Endodermal cell (in vitro differentiated cells): ENCODE measurements at places on chromosomes 7 and 10. TPM values are rescaled to one million over a fixed set of nuclear protein-coding genes. Genes with fewer than 3 reads are reported as not detected.
A peak's percentile ranks its signal among the peaks of the same experiment; 100 is the strongest.

GRCh38 chr10:116109881-116110280, 163.1 kb downstream of the GFRA1 start:
- no peak for DNase-seq

DNA sequence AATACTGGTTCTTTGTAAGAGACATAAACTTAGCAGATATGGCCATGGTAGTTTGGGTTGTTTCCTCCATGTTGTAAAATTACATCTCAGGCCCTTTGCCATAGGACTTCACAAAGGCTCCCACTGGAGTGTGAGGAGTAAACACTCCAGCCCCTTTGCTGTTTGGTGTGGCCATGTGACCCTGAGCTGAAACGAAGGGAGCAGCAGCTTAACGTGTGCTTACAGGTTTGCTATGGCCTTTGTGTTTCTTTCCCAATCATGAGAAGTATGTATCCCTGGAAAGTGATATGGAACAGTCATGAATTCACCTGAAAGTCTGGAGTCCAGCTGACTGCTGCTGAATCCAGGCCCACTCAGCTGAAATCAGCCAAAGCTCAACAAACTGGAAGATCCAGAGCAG, 23.8 kb upstream of the SFTPA1 start:
- DNase-seq = no peak

DNA sequence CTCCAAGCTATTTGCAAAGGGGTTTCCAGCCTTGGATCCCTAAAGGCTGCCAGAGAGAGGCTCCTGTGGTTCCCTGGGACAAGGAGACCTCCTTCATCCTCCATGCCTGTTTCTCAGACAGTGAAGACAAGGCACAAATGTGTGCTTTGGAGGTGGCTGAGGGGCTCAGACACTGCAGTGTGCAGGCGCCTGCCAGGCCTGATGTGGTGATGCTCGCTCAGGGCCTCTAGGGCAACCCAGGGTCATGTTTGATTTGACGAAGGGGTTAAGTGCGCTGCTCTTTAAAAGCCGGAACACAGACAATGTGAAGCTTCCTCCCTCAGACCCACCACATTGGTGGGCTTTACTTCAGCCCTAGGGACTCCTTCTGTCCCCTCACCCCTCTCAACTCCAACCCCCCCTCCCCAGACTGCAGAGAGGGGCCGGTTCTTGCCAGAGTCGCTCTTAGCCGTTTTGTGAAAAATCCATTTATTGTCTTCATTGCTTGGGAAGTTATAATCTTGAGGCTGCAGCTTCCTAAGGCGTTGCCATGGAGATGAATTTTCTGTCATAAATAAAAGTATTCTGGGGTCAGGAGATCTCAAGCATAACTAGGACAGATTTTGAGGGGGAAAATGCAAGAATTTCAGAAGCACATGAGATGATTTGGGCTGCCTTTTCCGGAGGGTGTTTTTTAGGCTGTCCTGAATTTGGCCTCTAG, 35.8 kb downstream of the PDGFA start:
- DNase-seq = no peak

Gene TBRG4
- total RNA-seq = 88.0 and 95.9 TPM in 2 replicates

Gene ELN
- total RNA-seq = 0.68 and 0.70 TPM in 2 replicates

Gene FANK1
- 8.6 to 10.0 TPM (median 9.7 TPM) in 3 replicates for total RNA-seq

Gene PODXL
- total RNA-seq = 444 and 523 TPM in 2 replicates

Gene PON1
- 0.34 and 0.48 TPM in 2 replicates for total RNA-seq

GRCh38 chr7:150340875-150341262, 560 bp downstream of the RARRES2 start:
- DNase-seq = peak; percentile 58

DNA sequence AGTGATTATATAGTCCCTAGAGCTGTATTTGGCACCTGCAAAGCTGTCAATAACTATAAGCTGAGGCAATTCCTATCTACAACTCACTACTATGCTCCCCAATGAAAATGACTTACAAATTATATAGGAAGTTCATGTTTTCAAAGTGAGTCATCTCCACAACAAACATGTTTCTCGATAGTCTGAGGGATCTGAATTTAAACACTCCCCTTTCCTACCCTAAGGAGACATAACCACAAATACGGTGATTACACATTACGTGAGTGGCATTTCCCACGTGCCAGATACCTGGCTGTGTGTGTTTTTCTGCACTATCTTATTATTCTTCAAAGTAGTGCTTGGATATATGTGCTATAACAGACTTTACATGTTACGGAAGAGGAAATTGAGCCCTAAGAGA, 122.5 kb upstream of the C1QL3 start:
- DNase-seq = no peak
